Fibroblast of skin of right biceps (primary cell): ENCODE measurements at places on chromosomes 11 and 22.

GRCh38 chr22:46974631-46975585 lies 212.5 kb downstream of the TBC1D22A start:
- DNase-seq: no peak

DNA sequence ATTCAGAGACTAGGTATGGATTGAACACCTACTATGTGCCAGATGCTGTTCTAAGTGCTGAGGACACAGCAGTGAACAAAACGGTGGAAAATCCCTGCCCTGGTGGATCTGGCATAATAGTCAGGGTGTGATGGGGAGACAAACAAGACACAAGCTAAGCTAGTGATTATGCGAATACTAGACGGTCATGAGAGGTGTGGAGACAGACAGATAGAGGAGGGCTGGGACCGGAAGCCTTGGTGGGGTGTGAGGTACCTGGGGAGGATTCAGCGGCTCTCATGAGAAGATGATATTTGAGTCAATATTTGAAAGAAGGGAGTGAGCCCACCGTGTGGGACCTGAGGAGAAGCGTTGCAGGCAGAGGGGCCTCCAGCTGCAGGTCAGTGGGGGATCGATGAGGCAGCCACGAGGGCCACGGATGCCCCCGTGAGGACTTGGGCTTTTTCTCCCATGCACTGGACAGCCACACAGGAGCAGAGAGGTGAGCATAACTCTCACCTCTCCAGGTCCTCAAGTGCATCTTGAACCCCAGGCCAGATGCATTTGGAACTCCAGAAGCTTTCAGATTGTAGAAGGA lies 4.7 kb downstream of the CD5 start:
- no peak for DNase-seq

DNA sequence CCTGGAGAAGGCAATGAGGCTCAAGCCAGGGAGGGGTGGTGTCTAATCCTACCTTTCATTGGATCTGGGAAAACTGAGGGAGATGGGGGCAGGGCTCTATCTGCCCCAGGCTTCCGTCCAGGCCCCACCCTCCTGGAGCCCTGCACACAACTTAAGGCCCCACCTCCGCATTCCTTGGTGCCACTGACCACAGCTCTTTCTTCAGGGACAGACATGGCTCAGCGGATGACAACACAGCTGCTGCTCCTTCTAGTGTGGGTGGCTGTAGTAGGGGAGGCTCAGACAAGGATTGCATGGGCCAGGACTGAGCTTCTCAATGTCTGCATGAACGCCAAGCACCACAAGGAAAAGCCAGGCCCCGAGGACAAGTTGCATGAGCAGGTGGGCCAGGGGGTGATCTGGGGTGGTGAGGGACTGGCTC lies at the start of gene FOLR1:
Gene FOLR1 (plus strand): TSS at position 180 of the 421 bp plus-strand sequence. CDS start 34 bp downstream, at position 214.
- peak; percentile 10 for DNase-seq

GRCh38 chr22:40583053-40583741 lies 53.3 kb downstream of the MRTFA start:
- DNase-seq: no peak

GRCh38 chr11:69044111-69045013 lies 4.4 kb upstream of the TPCN2 start:
- peak; percentile 84 for DNase-seq

DNA sequence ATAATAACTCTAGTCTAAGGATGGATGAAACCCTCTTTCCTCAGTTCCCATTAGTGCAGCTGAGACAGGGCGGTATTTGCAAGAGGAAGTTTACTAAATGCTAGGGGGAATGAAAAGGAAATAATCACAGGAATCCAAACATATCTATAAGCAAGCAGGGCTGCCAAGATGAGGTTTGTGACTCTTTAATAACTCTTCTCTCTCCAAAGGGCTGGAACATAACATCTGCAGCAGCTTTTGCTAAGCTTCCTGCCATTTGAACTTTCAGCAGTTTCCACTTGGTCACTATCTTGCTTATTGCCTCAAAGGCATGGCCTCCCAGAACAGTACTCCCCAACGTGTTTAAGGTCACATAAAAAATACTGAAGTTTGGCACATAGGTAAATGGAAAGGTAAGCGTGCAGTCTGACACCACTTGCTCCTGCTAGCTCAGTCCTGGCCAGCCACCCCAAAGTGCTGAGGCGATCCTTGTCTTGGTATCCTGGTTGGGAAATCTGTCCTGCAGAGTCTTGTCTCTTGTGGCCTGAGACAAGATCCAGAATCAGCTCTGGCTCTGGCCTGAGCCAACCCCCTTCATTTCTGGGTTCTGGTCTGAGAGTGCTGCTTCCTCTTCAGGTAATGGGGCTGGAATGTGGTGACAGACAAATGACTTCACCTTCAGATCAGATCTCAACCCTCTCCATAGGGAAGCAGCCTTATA lies 81.8 kb downstream of the KCNC1 start:
- no peak for DNase-seq

- no peak for DNase-seq
These were observed 10.5 kb downstream of the EI24 start for GRCh38 chr11:125579811-125580210.

DNA sequence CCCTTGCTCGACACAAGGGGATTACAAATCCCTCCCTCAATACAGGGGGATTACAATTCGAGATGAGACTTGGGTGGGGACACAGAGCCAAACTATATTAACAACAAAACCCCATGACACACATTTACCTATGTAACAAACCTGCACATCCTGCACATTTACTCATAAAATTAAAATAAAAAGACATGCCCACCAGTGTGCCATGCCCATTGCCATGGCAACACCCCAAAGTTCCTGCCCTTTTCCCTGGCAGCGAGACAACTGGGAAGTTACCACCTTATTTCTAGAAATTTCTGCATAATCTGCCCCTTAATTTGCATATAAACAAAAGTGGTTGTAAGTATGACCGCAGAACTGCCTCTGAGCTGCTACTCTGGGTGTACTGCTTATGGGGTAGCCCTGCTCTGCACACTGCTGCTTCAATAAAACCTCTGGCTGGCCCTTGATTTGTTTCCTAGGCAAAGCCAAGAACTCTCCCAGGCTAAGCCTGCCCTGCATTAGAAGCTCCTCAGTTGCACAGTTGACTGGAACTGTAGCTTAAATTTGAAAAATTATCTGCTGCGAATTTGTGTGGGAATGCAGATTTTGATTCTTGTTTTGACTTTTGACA lies 8.6 kb upstream of the INCENP start:
- DNase-seq: no peak
